Psoas muscle (tissue), 8 donors: ENCODE measurements at places on chromosomes 11 and 22. TPM values are rescaled to one million over a fixed set of nuclear protein-coding genes. Genes with fewer than 3 reads are reported as not detected.

Gene CCDC34
- 2.9 TPM for total RNA-seq

Gene ARHGAP8
- total RNA-seq: not detected

Gene C11orf91
- total RNA-seq: 0.53 TPM

Gene FBXO7
- total RNA-seq: 34.4 TPM

Gene SPON1
- 0.78 TPM for total RNA-seq

Gene KLHL35
- 0.36 TPM for total RNA-seq

GRCh38 chr11:112523477-112523876 is 262.8 kb upstream of the PLET1 start:
- no peak for DNase-seq
- H3K4me1 ChIP-seq: peaks cover 37% of the 10 kb centered on the region
- no peak overlapping the region for H3K27ac ChIP-seq
- H3K27me3 ChIP-seq: no peaks in the 10 kb centered on the region

DNA sequence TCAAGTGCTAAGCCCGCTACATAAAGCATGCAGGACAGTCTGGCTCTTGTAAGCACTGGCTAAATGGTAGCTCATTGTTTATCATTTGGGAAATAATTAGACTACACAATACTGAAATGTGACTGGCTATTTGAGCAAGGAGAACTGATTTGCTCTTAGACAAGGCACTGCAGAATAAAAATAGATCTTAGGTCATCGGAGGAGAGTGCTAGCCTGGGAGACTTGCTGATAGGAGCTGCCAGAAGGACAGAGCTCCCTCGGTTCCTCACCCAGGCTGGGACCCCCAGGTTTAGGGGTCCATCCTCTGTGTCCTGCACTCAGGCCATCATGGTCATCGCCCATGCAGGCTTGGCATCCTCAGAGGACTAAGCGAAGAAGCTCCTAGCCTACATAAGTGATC is 184.4 kb upstream of the NCAM1 start:
- no peaks in the 10 kb centered on the region for H3K27me3 ChIP-seq
- no peak overlapping the region for H3K27ac ChIP-seq
- no peak for DNase-seq
- H3K36me3 ChIP-seq: no peaks in the 10 kb centered on the region
- H3K4me3 ChIP-seq: no peak overlapping the region

DNA sequence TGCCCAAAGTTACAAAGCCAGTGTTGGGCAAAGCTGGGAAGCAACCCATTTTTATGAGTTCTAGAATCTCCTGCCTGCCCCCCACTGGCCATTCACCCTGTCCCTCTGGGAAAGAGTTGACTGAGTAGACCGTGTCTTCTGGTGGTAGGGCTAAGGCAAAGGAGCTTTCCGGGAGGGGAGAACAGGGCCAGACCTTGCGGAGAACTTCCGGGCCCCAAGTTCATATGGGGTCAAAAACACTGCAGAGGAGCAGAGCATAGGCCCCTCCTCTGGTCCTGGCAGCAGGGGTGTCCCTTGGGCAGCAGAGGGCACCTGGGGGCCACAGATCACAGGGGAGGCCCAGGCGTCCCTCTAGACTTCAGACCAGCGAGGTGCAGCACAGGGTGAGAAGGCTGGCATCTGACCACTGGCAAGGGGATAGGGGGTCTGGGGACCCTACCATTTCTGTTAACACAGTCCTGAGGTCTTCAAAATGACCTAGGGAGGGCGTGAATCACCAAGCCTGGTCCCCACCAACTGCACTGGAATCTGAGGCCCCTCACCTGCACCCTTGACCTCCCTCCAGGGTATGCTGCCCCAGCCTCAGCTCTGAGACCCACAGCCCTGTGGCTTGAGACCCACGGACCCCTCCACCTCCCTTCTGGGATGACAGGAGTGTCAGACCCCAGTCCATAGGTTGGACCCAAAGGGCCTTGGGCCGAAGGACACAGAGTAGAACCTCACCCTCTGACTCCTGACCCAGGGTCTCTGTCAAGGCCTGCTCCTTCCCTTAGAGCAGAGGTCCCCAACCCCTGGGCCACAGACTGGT is 1.3 kb upstream of the ARAP1 start:
- H3K4me3 ChIP-seq: peak overlapping the region; percentile 84
- DNase-seq: peak; percentile 57
- H3K27me3 ChIP-seq: no peaks in the 10 kb centered on the region
- H3K4me1 ChIP-seq: peaks cover 11% of the 10 kb centered on the region

- no peak overlapping the region for H3K4me3 ChIP-seq
- H3K4me1 ChIP-seq: no peaks in the 10 kb centered on the region
- no peak overlapping the region for H3K27ac ChIP-seq
- DNase-seq: no peak
- no peaks in the 10 kb centered on the region for H3K27me3 ChIP-seq
- H3K36me3 ChIP-seq: peaks cover 89% of the 10 kb centered on the region
Measured at GRCh38 chr22:46219636-46220035, 30.5 kb downstream of the CDPF1 start.
